Inflammatory macrophage treated with lipopolysaccharide for 4 hours (primary cell): ENCODE measurements at places on chromosomes 2 and 18.

DNA sequence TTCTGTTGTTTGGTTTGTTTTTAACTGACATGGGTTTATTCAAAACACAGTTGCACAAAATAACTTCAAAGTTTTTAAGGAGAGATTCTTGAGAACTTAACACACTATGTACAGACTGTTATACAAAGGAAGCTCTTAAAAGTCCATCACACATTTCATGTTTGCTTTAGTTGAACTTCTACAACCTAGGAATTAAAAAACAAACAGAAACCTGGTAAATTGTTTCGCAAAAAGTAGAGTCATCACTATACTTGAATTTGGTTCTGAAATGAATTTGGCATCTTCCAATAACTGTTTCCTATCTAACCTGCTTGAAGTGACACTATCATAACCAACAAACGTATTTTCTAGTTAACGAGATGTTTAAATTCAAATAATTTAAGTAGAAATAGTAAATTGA, 21.8 kb downstream of the TRIP12 start:
- no peak for DNase-seq

GRCh38 chr2:11326677-11327211, 17.7 kb downstream of the ROCK2 start:
- DNase-seq: no peak

DNA sequence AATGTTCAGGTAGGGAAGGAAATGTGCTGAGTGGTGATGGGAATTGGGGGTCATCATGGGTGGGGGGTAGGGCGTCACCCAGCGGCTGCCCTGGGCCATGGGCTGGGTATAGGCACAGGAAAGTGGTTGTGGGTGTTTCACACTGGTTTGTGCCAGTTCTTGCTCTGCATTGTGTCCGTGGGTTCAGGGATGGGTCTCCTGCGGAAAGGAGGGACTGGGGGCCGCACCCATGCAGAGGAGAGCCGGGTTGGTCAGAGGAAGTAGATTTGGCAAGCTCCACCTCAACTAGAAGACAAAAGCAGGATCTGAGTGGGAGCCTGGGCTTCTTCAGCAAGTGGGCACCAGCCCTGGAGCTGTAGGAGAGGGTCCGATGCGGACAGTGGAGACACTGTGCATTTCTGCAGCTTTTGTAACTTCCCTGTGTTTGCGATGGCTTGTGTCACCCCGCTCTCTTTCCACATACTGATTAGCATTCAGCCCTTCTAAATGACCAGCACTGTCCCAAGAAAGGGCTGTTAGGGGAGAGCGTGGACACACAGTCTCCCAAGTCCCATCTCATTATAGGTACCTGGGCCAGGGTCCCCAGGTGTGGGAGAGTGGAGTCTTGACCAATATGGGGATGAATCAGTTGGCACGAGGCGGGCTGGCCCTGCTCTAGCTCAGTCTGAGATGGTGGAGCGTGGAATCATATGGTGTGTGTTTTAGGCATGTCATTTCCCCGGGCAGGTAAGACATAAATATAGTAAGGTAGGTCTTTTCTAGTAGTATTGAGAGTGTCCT, 67.2 kb downstream of the LRRFIP1 start:
- peak; percentile 77 for DNase-seq

DNA sequence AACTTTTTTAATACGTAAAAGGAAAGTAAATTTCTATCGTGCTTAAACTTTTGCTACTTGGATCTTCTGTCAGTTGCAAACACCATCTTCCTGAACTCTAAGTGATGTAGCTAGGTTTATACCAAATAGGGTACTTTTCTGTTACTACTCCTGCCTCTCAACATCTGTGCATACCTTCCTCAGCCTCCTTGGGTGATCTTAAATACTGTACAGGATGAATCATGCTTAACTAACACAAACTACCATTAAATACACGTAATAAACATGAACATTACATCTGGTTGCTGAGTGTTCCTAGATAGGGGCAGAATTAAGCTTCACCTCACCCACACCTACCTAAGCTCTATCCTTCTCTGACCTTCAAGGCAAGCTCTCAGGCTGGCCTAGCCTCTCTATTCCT, 398.0 kb downstream of the TXNL1 start:
- DNase-seq: no peak

DNA sequence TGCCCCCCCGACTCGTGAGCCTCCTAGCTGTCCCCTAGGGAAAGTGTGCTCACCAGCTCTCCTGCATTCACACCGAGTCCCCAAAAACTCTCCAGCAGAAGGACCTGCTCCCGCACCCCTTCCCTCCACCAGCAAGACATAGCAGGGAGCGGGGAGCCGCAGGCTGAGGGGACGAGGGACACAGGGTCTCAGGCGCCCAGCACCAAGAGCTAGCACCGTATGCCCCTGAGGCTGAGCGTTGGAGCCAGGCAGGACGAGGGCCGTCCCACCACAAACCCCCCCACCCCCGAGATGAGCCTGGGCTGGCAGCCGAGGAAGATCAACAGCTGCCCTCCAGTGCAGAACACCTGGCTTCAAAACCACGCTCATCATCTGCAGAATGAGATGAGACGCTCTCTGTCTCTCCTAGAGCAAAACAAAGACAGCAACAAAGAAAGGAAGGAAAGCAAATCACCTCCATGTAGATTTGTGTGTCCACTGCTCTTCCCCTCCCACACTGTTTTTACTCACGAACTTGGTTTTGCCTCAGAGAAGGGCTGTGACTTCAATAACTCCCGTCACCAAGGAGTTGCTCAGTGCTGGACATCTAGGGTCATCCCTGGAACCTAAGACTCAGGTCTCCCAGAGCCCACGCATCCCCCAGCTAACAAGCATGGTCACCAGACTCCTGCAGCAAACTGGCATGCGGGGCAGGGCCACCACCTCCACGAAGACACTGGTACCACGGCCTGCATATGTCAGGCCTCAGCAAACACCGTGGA, 39.7 kb upstream of the SALL3 start:
- DNase-seq: no peak

GRCh38 chr18:23563377-23564043, 22.8 kb downstream of the NPC1 start:
- DNase-seq: peak; percentile 91

DNA sequence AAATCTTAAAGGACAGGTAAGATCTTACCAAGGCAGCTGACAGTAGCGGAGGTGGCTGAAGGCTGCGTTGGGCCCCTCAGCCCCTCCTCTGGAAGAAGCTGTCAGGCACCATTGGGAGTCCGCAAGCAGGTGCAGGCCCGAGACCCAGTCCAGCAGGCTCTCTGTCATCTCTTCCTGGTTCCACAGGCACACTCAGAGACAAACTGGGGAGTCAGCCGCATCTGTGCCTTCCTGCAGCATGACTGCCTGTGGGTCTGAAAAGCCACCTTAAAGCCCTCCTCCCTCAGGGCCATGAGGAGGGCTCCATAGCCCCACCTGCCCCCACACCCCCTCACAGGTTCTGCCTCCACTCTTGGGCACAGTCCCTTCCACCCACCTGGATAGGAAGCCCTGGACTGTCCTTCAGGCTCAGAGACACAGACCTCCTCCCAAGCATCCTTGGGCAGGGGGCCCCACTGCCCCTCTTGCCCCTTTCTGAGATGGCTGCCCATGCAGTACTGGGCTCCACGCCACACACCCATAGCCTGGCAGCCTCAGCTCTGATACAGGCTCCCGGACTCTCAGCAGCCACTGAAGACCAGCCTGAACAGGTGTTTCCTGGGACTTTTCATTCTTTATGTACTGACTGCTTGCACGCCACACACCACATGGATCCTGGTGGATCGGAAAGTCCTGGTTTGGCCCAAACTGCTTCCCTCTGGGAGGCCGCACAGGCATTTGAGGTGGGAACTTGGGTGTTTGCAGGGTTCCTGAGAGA, 239.8 kb downstream of the SEPTIN10 start:
- no peak for DNase-seq

DNA sequence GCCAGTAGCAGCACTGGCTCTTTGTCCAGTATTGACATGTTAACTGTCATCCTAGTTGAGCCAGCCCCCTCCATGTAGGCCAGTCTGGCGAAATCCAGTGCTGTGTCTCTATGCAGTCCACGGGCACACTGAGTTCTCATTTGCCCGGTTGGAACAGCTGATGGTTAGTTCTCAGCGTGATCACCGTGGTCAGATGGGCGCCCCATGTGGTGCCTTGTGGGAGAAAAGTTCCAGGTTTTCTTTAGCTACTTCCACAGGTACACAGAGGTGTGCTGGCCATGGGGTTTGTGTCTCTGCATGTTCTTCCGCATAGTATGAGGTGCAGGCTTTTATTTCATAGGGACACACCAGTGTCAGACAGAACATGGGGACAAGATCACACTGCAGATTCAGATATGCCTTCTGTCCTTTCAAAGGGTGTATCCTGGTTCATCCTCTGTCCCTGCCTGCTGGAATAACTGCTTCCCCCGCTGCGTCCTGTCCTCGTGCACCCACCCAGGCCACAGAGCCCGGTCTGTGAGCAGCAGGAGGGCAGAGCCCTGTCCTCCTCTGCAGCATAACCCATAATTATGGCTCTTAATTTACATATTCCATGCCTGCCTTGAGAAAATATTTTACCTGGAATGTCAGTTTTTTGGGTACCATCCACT, 334.1 kb downstream of the GBX2 start:
- no peak for DNase-seq

DNA sequence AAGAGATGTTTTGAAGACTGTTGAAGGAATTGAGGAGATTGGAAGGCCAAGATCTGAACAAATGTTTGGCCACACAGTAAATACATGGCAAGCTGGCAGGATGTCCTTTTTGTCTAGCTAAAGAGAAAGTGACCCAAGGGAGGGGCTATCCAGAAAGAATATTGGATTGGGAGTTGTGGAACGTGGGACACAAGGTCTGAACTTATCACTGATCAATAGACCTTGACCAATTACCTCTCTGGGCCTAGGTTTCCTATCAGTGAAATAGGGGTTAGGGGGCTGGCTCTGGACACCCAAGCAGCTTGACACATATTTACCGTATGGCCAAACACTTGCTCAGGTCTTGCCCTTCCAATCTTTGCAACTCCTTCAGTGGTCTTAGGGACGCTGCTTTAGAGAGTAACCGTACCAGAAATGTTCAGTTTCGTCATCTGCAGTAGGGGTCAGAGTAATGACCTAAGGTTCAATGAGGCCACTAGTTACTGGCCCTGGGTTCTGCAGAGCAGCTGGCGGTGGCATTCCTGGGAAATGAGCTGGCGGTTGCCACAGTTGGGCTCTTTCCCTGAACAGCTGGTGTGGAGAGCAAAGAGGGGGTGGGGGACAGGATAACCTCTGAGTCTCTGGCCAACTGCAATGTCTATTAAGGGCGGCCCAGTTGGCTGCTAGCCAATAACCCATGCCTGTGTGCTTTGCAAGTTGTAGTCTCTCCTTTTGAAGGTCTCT, 70.1 kb upstream of the STPG4 start:
- no peak for DNase-seq

GRCh38 chr2:154374416-154374815, 324.1 kb upstream of the KCNJ3 start:
- DNase-seq: no peak
